NCI-H1436 (cell line): ENCODE measurements at places on chromosomes 11 and 22.

GRCh38 chr11:70070706-70071105, 7.4 kb upstream of the ANO1 start:
- no peak for DNase-seq

- no peak for DNase-seq
Observed at GRCh38 chr11:69189059-69189458, 33.3 kb downstream of the SMIM38 start.

- no peak for DNase-seq
Observed at GRCh38 chr22:36480941-36481392, 473 bp downstream of the TXN2 start.

DNA sequence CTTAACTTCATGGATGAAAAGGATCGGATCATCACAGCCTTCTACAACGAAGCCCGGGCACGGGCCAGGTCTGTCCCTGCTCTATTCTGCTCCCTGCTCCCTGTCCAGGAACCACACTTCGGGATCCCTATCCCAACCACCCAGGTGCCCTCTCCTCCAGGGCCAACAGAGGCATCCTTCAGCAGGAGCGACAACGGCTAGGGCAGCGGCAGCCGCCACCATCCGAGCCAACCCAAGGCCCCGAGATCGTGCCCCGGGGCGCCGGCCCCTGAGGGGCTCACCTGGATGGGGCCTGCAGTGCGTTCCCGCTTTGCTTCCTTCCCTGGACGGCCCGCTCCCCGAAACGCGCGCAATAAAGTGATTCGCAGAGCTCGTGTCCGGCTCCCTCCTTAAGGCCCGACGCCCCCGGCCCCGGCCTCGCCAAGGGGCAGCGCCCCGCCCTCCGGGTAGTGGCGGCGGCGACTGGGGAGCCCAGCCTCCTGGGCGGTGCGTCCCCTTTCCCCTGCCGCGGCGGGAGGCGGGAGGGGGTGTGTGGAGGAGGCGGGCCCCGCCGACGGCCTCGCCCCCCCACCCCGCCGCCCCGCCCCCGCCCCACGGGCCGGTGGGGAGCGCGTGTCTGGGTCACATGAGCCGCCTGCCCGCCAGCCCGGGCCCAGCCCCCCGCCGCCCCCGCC, at the start of gene VEGFB:
VEGFB (plus strand) TSS at position 672 of the 674 bp plus-strand sequence. CDS start 250 bp downstream, outside the sequence.
- DNase-seq, result peak; percentile 70

DNA sequence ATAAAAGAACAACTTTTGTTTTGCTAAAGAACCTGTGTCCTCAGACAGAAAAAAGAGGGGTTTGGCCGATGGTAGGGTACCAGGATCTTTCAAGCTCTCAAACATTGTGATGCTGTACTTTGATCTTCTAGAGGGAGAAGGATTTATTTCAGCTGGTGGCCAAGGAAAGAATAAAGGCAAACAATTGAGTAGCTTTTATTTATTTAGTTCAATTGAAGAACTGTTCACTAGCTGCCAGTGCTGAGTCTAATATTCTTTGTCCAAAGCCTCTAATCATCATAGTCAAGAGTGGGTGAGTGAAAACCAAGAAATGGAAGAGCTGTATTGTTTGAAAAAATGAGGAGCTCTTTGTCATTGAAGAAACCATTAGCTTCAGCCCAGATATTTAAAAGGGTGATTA, 138.4 kb downstream of the FAT3 start:
- no peak for DNase-seq

- no peak for DNase-seq
Observed at GRCh38 chr11:47843361-47844055, 4.6 kb downstream of the NUP160 start.

- DNase-seq, result no peak
Observed at GRCh38 chr11:118610773-118611432, 3.5 kb downstream of the PHLDB1 start.

GRCh38 chr11:87035976-87036583, 1.7 kb upstream of the TMEM135 start:
- no peak for DNase-seq

GRCh38 chr22:50739279-50739691, 1.3 kb downstream of the ACR start:
- DNase-seq, result no peak

- no peak for DNase-seq
Observed at GRCh38 chr11:117824571-117825537, at the start of gene FXYD2. Gene FXYD2 (minus strand): TSS chr11:117824744. CDS start chr11:117824678, 66 bp downstream.

GRCh38 chr11:34358728-34359547, 1.1 kb upstream of the ABTB2 start:
- peak; percentile 42 for DNase-seq

GRCh38 chr11:47506795-47507562, 46.0 kb downstream of the CELF1 start:
- DNase-seq, result no peak

GRCh38 chr11:67452141-67452952, at the start of gene GPR152:
Gene GPR152 (minus strand): TSS chr11:67452729. CDS start chr11:67452724, 5 bp downstream.
- no peak for DNase-seq

- DNase-seq, result no peak
Observed at GRCh38 chr11:456533-456932, 6.5 kb downstream of the PTDSS2 start.

DNA sequence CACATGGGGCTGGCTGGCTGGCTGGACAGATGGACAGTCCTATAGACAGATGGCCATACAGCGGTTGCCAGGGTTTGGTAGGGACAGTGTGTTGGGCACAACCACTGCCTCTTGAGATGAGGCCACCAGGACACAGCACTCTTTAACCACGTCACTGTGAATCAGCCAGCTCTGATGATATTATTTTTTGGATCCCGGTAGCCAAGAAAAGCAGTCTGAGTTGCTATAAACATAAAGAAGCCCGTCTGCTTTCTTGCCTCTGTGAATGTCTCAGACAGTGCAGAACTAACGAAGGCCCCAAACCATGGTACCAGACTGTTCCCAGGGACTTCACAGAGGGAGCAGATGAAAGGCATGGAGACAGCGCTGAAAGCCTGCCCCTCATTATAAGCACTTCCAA, 115.9 kb upstream of the CSNK2A3 start:
- no peak for DNase-seq

- no peak for DNase-seq
Observed at GRCh38 chr11:7638710-7639642, 34.3 kb downstream of the CYB5R2 start.

DNA sequence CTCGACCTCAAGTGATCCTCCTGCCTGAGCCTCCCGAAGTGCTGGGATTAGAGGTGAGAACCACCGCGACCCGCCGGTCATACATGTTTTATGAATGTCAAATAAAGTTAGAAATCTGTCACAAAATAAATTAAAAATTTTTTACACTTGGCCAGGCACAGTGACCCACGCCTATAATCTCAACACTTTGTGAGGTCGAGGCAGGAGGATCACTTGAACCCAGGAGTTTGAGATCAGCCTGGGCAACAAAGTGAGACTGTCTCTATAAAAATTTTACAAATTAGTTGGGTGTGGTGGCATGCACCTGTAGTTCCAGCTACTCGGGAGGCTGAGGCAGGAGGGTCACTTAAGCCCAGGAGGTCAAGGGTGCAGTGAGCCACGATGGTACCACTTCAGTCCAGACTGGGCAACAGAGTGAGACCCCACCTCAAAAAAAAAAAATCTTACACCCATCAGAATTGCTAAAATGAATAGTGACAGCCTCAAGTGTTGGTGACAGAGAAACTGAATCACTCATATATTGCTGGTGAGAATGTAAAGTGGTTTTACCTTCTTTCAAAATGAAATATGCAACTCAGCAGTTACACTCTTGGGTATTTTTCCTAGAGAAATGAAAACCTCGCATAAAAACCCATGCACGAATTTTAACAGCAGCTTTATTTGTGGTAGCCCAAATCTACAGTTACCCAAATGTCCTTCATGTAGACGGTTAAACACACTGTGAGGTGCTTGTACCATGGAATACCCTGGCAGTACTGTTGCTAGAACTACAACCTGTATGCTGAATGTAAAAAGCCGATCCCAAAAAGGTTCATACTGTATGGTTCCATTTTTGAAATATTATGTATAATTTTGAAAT, 55.4 kb downstream of the MED15 start:
- DNase-seq, result no peak

DNA sequence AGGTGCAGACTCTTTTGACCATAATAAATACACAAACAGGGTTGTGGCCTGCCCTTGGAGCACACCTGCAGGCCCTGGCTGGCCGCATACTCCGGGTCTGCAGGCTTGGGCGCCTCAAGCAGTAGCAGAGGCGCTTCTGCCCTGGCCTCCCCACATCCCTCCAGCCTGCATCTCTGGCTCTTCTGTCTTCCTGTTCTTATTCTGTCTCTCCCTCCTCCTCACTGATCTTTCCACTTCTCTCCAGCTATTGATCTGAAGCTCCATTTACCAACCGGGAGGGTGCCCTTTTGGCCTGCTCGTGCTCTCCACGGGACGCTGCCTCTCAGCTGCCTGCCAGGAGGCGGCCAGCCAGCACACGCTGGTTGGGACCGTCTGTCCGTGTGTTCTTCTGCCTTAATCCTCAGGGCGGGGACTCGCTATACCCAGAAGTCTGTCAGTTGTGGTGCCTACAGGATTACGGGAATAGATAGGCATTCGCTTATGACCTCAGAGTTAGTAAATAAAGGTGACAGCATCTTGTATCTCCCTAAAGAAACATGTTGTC, 5.2 kb downstream of the UPB1 start:
- no peak for DNase-seq

DNA sequence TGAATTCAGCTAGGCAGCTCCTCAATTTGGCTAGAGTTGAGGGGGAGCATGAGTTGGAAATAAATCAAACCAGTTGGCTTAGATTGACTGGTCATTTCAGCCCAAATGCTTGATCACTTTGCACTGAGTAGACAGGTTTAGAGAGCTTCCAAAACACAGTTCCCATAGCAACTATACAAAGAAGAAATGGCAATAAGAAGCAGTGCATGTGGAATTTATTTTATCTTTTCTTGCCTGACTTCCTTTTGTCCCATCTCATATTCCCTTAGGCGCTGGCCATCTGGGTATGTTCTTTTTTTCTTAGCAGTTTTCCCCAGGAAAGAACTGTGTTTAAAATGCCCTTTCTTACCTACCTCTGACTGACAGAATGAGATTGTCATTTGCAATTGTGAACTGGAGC, 38.7 kb upstream of the C11orf87 start:
- DNase-seq, result no peak

- DNase-seq, result no peak
Observed at GRCh38 chr22:46678003-46678657, 57.9 kb downstream of the GRAMD4 start.

DNA sequence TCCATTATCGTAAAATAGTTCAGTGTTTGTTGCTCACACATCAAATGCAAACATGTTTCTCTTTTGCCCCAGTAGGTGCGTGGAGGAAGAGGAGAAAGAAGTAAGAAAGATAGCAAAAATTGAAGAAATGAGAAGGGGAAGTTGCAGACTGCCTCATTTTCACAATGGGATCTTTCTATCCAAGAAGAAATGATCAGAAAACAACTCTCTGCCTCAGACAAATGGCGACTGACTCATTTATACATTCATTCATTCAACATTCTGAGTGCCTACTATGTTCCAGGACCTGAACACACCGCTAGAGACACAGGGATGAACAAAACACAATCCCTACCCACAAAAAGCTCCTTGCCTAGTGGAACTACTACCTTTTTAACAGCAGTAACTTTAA, 367 bp downstream of the HPS5 start:
- DNase-seq, result no peak
